AG09309 (cell line): ENCODE measurements at places on chromosomes 11 and 22.

- DNase-seq, result no peak
Measured at GRCh38 chr11:35786188-35786587, 123.6 kb downstream of the TRIM44 start.

GRCh38 chr11:75351791-75352587 is 528 bp upstream of the ARRB1 start:
- DNase-seq, result no peak

GRCh38 chr22:40525250-40525884 is 111.2 kb downstream of the MRTFA start:
- no peak for DNase-seq

DNA sequence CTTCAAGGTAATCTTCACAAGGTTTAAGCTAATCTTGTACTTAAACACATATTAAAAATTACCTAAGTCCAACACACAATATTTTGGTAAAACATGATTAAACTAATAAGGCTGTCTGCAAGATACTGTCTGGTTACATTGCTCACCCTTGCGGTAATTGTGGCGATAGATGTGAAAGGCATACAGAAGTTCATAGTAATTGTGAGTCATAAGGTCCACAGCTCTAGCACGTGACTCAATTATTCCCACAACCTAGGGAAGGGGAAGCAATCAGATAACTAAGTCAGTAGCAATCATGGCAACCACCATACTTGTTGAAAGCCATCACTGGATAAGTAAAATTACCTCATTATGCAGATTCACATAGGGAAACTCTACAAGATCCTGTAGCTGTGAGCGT is 30.5 kb upstream of the FNBP4 start:
- DNase-seq, result peak; percentile 29

GRCh38 chr11:34640050-34640923 is 19.4 kb downstream of the EHF start:
- no peak for DNase-seq

- DNase-seq, result no peak
Measured at GRCh38 chr11:43573233-43573632, 107.3 kb upstream of the HSD17B12 start.

- no peak for DNase-seq
Measured at GRCh38 chr22:47927648-47928210, 1165.3 kb downstream of the TBC1D22A start.

DNA sequence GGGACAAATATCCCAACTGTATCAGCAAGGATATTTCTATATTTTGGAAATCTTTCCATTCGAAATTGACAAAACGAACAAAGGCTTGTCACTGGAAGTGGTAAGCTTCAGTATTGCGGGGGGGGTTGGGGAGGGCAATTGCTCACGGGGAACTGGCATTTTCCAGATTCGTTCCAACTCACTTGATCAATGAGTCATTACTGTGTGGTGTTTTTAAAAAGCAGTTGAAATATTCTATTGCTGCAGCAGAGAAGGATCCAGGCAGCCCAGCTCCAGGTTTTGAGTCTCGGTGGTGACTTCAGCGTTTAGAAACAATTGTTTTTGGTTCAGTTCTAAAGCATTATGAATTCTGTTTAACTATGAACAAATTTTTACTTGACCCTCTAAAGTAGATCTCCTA is 33.8 kb upstream of the FBLN1 start:
- DNase-seq, result no peak

DNA sequence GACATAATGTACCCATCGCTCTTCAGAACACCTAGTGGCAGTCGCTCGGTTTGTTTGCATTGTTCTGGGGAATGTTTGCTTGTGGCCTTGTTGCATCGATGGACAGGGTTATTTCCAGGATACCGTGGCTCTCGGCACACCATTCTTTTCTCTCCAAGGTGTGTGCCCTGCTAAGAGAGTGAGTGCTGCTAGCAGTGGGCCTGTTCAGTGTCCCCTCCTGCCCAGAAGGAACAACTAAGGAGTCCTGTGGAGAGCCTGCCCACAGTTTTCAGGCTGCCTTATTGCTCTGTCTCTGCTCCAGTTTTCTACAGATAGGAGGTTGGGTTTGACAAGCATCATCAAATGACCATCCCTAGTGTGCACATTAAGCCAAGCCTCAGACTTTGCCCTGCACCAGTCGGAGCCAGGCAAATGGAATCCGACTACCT is 1.4 kb downstream of the CRY2 start:
- no peak for DNase-seq

- no peak for DNase-seq
Measured at GRCh38 chr11:115208808-115209259, 295.4 kb downstream of the CADM1 start.

DNA sequence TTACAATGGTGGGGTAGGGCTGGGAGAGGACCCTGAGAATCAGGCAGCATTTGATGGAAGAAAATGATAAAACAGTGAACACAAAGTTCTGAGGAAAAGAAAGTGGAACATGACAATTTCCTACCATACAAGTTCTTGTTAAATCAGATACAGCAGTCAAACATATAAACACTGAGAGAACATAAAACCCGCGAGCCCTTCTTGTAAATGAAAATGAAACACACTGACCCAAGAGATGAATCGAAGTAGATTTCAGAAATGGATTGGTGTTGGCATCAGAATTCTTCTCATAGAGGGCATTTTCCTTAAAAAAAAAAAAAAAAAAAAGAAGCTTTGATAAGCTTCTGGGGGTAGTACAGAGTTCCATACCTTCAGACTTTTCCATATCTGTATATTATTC is 134.7 kb upstream of the TMEM45B start:
- no peak for DNase-seq

DNA sequence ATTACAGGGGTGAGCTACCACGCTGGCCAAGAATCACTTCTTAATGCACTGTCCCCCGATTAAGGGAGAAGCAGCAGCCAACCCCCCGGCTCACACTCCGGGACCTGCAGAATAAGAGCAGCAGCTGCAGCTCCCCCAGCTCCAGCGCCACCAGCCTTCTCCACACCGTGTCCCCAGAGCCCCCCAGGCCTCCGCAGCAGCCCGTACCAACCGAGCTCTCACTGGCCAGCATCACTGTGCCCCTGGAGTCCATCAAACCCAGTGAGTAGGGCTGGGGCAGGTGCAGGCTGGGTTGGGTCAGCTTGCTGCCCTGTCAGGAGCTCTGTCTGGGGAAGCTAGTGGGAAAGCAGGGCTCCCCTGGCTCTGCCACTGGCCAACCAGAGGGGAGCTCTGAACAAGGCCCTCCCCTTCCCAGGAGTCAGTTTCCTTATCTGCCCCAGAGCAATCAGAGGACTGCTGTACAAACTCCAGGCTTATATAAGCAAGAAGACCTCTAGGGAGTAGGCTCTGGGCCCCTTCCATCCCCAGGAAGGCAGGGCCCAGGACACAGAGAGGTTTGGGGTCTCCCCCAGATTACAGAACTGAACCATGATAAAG is 8.5 kb upstream of the SH3BP1 start:
- DNase-seq, result no peak

- DNase-seq, result no peak
Measured at GRCh38 chr11:17736930-17737817, 2.6 kb downstream of the KCNC1 start.

DNA sequence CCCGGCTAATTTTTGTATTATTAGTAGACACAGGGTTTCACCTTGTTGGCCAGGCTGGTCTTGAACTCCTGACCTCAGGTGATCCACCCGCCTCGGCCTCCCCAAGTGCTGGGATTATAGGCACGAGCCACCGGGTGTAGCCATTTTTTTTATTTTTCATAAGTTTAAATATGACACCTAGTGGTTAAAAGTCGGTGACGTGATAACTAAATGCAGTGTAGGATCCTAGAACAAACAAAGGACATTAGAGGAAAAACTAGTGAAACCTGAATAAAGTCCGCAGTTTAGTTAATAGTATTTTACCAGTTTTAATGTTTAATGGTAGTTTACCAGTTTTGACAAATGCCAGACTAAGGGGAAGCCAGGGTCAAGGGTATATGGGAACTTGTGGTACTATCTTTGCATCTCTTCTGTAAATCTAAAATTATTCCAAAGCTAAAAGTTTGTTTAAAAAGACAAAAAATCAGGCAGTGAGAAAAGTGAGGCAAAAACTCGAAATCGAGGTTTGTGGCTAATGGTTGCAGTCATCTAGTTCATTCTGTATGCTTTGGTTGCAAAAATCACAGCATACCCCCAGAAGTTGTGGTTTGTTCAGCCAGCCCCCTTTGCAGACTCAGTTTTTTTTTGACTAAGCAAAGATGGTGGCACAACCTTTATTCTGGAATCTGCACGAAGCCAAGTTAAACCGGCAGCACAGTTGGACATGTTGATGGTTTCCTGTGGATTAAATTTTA is 29.6 kb downstream of the TOM1 start:
- DNase-seq, result no peak

DNA sequence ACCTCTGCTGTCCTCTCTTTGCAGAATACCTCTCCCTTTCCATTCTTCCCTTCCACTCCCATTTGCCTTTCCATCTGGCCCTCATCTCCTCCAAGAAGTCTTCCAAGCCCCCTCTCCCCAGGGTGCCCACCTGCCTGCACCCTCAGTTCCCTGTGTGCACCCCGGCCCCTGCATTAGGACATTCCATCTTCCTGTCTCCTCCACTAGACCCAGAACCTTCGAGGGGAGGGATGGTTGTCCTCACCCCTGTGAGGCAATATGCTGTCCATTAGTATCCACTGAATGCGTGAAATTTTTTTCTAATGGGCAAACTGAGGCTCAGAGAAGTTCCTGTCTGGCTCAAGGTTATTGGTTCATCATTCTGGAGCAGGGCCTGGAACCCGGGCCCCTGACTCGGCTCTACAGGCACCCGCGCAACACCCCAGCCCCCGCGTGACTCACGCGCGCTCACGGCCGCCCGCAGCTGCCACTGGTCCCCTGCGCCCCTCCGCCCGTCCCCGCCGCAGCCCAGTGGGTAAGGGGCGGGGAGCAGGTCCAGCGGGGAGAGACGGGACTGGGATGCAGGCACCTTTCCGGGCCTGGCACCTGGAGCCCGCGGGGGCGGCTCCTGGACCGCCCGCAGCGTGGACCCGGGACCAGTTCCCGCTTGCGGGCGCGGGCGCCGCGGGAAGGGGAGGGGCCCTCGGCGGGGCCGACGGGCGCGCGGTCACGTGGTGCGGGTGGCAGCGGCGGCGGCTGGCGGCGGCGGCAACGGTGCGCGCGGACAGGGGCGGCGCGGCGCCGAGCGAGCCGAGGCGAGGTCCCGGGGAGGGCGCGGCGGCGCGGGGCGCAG is 7.0 kb downstream of the SEPTIN3 start:
- DNase-seq, result no peak

DNA sequence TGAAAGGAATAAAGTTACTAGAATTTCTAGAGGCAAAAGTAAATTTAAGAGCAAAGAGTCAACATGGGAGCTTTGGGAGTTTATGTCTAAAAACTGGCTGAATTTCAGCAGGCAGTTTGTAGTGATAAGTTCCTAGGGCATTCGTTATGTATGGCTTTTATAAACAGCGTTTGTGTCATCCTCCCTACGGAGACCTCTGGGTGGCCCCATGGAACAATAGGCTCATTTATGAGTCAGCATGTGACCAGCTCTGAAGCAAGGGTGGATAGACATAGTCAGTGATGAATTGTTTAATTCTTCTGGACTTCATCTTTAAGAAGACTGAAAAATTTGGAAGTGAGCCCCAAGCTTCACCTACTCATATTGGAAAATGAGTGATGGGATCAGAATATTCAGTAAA is 37.1 kb downstream of the SVIP start:
- DNase-seq, result no peak

DNA sequence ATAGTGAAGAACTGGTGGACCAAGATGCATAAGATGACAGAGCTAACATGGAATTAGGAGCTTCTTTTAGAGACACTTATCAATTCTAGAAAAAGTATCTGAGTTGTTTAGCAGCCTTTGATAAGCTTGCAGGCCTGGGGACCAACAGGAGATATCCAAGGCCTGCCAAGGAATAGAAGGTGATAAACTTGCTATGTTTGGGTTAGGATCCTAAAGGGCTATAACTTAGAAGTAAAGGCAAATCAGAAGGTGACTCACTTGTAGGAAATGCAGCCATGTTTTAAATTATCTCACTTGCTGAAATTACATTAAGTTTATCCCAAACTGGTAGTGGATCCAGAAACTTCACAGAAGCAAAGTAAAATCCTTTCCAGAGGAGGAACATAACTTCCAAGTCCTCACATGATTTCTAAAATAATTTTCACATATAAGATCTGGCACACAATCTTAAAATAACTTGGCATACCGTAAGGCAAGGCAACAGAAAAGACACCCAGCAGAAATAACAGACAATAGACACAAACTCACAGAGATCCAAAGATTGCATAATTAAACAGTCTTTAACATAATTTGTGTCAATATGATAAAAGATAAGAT is 69.6 kb upstream of the TEAD1 start:
- no peak for DNase-seq

- DNase-seq, result no peak
Measured at GRCh38 chr11:117414724-117415123, 87.1 kb downstream of the CEP164 start.

GRCh38 chr11:63770763-63771162 is 2.2 kb upstream of the ZFTA start:
- no peak for DNase-seq

- peak; percentile 38 for DNase-seq
Measured at GRCh38 chr11:18243783-18244362, 4.6 kb downstream of the SAA2 start.

DNA sequence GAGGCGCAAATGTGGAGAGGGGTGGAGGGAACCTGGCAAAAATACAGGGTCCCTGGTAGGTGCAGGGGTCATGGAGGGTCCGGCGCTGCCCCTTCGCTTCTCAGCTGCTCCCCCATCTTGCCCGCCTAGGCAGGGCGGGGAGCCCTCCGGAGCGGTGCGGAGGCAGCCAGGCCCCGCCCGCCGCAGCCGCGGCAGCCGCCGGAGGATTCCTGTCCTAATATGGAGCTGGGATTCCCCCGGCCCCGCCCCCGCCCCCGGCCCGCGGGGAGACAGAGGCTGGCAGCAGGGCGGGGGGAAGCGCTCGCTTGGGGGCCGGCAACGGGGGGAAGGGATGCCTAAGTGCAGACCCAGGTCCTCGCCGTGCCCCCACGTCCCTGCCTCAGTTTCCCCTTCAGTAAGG is 1.0 kb upstream of the NPAS4 start:
- DNase-seq, result no peak

DNA sequence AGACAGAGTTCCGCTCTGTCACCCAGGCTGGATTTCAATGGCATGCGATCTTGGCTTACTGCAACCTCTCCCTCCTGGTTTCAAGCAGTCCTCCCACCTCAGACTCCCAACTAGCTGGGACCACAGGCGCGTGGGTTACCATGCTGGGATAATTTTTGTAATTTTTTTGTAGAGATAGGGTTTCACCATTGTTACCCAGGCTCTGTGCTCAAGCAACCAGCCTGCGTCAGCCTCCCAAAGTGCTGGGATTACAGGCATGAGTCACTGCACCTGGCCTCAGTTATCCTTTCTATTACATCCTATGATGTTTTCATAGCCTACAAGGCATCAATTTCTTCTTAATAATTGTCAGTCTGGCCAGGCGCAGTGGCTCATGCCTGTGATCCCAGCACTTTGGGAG is 36.5 kb downstream of the LRRC74B start:
- DNase-seq, result no peak

- no peak for DNase-seq
Measured at GRCh38 chr11:364991-365725, 4.1 kb upstream of the B4GALNT4 start.

- DNase-seq, result peak; percentile 20
Measured at GRCh38 chr11:65445604-65446445, 23.2 kb downstream of the NEAT1 start.

- no peak for DNase-seq
Measured at GRCh38 chr22:41862160-41862529, 29.2 kb downstream of the SREBF2 start.
